ENCODE measurements at places on chromosomes 2 and 18. TPM values are rescaled to one million over a fixed set of nuclear protein-coding genes. Genes with fewer than 3 reads are reported as not detected.

The ECEL1 gene
- 34.8 TPM for total RNA-seq

The DSC3 gene
- total RNA-seq, result 2.1 TPM

The FBXO48 gene
- total RNA-seq, result 0.83 TPM

The MOGAT1 gene
- not detected for total RNA-seq

The RAD51AP2 gene
- total RNA-seq, result 0.05 TPM

The RAB12 gene
- 43.5 TPM for total RNA-seq

The DNAJC5G gene
- total RNA-seq, result not detected

The VWC2L gene
- total RNA-seq, result 0.11 TPM

The IL1B gene
- total RNA-seq, result 2.0 TPM

The ASPRV1 gene
- 4.4 TPM for total RNA-seq

- DNase-seq, result no peak
Observed at GRCh38 chr2:31219131-31219969, 2.0 kb upstream of the CAPN14 start.

DNA sequence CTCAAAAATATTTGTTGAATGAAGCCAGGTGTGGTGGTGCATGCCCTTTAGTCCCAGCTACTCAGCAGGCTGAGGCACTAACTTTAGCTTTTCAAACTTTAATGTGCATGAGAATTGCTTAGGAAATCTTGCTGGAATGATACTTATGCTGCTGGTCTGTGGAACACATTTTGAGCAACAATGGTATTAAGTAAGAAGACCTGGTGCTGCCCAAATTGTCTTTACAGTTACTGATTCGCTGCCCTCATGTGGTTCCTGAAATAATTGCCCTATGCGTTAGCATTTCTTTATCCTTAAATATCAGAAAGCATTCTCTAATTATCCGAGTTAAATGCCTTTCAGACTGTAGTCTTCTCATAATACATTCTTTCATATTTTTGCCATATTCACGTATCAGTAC is 76.0 kb upstream of the SESTD1 start:
- no peak for DNase-seq

DNA sequence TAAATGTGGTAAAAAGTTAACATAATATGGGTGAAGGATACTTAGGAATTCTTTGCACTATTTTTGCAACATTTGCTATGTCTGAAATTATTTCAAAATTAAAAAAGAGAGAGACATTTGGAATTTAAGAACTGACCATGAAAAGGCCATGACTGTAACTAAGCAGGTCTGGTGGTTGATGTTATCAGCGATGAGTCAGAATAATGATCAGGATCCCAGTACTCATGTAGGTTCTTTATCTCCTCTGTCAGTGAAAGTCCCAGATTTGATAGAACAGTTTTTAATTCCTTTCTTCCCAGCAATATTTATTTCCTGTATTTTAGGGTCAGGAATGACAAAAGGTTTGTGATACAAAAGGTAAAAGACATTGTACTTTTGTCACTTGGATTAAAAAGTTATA is 242.4 kb upstream of the ZNF521 start:
- DNase-seq, result no peak

DNA sequence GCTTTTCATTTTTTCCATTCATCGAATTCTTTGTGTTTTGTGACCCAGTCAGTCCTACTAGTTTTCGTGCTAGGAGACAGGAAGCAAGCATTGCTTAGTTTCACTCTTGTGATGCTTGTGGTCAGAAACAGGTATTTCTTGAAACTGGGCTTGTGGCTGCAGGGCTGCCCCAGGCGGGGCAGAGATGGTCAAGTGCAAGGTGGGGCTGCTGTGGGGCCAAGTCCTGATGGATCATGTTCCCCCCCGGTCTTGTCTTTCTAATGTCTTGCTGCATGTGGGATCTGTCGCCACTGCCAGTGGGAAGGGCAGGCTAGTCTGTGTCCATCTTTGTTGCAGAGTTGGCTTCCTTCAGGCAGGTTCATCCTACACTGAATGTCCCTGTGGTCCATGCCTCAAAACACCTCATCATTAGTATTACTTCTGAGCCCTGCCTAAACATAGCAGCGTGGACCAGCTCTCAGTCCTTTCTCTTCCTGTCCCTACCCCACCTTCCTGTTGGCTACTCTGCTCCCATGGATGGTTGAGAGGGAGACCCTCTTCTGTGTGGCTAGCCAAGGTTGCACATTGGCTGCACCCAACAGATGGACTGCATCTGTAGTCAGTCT is 38.7 kb downstream of the INPP4A start:
- DNase-seq, result no peak

GRCh38 chr2:85644909-85645308 is 23.1 kb downstream of the SFTPB start:
- no peak for DNase-seq

- no peak for DNase-seq
Observed at GRCh38 chr2:225328192-225328591, 71.3 kb upstream of the NYAP2 start.

- peak; percentile 3 for DNase-seq
Observed at GRCh38 chr18:48788373-48788772, 162.4 kb downstream of the SMAD7 start.

GRCh38 chr18:12516049-12516630 is 108.4 kb downstream of the PRELID3A start:
- DNase-seq, result no peak

DNA sequence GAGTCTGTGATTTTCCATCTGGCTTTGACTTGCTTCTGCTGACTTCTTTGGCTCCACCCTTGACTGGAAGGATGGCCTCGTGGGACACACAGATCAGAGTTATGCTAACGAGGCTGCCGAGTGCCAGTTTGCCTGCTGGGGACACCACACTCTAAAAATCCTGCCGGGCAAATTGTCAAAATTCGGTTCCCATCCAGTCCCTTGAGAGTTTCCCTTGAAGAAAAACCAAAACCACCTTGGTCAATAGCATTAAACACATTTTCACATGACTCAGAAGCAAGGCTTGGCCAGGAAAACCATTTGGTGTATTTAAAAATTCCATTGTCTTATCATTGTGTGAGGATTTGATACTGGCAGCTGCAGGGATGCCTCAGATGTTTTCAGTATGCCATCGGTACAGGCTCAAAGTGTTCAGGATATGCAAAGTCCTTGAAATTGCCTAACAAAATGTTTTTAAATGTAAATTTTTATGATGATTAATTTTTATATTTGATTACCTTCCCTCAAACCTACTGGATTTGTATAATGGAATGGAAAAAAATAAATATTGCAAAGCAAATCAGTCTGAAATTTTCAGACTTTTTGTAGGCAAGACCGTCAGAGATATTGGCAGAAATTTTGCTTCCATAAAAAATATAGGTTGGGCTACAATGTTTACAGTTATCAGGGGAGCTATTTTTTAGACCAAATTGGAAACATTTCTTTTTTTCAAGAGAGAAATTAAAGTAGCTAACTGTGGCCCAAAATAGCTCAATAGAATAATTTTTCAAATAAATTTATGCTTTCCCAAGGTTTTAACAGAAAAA is 41.6 kb downstream of the KCNE4 start:
- peak; percentile 24 for DNase-seq

DNA sequence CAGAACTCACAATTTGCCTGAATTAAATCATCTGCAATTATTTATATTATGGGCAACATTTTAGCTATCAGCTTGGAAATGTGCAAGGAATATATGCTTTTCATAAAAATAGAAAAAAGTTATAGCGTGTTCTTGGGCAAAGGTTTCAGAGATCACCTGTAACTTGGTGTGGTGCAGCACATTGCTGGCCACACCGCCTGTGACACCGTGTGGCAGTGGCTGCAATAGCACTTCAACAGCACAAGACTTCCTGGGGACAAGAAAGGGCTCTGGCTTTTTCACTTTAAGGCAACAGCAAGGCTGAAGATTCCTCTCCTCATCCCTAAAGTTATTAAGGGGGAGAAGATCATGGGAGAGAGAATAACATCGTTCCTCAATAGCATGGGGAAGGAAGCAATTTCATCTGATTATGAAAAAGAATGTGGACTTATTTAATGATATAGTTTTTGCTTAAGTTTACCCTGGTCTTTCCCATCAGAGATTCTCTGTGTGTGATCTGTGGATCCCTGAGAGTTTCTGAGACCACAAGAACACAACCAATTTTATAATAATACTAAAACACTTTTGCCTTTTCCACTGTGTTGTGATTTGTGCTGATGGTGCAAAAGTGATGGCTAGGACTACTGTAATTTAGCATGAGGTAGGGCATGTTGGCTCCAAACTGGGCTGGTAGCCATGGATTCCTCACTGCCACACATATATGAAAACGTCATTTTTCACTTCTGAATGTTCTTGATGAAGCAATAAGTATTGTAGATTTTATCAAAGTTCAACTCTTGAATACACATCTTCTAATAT is 15.0 kb upstream of the SERPINB3 start:
- no peak for DNase-seq

GRCh38 chr2:62407401-62407800 is 98.6 kb downstream of the TMEM17 start:
- DNase-seq, result no peak

DNA sequence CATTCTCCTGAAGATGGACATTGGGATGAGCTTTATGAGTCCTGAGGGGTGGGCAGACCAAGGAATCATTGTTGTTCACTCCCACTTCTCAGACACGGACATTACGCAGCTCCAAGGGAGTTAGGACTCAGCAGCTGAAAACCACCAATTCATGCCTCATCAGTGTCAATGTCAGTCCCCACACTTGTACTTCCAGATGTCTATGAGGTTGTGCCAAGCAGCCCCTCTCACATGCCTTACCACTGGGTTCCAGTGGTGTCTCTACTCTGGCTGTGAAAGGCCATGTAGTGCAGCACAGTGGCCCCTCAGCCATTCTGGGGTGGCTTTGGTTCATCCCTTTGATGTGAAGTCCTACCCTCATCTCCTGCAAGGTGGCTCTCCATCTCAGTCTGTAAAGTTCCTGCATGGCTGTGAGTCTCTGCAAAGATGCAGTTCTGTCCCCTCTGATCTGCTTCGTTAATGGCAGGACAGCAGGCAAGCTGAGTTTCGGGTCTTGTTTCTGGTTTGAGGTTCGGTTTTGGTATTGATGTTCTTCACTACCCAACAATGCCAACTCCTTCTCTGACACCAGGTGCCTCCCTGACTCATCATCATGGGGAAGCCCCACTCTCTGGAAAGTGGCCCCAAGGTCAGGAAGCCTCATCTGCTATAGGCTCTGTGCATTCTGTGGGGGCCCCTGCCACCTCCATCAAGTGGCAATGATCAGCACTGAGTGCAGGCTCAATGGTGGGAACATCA is 14.0 kb upstream of the COL6A3 start:
- DNase-seq, result no peak

- DNase-seq, result no peak
Observed at GRCh38 chr2:178911039-178911438, 103.8 kb upstream of the TTN start.

DNA sequence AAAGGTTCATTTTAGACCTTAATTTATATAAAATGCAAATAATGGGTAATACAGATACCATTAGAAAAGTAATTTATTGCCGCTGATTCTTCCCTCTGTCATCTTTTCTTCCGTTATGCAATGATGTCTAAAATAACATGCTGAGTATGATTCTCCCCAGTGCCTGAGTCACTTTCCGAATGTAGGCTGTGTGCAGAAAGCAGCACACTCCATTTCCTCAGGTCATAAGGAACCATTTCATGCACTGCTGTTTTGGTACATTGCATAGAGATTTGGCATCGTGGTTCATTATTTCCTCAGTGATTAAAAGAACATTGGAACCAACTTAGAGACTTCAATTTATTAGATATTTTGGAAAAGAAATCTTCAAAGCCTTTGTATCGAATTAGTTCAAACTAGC is 173.5 kb downstream of the CDH2 start:
- no peak for DNase-seq

DNA sequence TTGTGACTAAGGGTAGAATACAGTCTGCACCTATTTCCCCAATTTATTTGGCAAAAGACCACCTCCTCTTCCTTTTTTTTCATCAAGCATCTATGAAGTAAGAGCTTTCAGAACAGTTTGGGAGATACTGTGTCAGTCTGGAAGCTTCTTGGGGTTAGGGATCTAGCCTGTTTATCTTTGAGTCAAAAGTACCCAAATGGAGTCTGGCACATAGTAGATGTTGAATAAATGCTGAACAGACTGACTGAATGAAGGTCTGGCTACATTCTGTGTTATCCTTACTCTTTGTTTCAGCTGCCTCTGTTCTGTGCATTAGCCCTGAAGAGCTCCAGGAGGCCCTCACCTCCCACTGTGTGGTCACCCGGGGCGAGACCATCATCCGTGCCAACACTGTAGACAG is 223.2 kb downstream of the MYO3B start:
- DNase-seq, result no peak

DNA sequence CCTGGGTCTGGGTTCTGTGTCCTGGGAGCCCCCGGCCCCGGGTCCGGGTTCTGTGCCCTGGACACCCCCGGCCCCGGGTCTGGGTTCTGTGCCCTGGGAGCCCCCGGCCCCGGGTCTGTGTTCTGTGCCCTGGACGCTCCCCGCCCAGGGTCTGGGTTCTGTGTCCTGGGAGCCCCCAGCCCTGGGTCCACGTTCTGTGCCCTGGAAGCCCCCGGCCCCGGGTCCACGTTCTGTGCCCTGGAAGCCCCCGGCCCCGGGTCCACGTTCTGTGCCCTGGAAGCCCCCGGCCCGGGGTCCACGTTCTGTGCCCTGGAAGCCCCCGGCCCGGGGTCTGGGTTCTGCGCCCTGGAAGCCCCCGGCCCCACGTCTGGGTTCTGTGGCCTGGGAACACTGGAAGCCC is 253.9 kb downstream of the TWIST2 start:
- no peak for DNase-seq

- DNase-seq, result no peak
Observed at GRCh38 chr2:69054431-69054830, 41.5 kb downstream of the ANTXR1 start.

GRCh38 chr2:50645346-50645745 is 386.6 kb downstream of the NRXN1 start:
- DNase-seq, result no peak

DNA sequence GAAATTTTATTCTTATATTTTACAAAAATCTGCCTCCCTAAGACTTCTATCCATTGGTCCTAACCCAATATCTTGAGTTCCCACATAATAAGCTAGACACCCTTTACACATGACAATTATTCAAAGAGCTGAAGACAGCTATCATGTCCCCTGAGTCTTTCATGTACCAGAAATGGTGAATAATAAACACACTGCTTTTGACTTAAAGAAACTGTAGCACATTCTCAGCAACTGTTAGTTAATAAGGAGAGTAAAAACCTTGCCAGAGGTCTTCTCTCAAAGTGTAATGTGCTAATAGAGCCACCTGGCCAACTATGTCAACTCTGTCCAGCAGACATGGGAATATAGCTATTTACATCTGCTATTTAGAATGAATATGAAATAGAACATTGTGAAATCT is 109.7 kb upstream of the ARL5A start:
- DNase-seq, result no peak

DNA sequence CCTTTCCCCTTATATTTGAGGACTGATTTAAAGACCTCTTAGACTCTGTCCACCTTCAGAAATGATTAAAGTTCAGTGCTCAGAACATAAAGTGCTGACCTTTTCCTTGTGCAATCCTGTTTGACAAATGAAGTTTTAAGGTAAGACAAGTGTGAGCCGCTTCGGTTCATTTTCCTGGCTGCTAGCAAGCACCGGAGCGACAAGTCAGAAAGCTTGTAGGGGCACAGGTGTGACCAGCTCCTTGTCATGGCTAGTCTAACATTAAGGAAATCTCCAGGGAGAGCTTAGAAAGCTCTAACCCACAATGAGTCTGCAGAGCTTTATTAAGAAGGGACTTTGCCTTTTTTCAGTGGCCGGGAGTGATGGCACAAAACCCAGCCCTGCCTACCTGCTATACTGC is 2.3 kb upstream of the NCKAP5 start:
- no peak for DNase-seq
